Stimulated activated CD8-positive, alpha-beta memory T cell treated with anti-CD3 and anti-CD28 coated beads, Interleukin-7, amount 100 ng/mL, for 1 hour (primary cell): ENCODE measurements at places on chromosomes 1 and 21.

- DNase-seq = no peak
Observed at GRCh38 chr1:51324251-51325010, 5.9 kb downstream of the TTC39A start.

- no peak for DNase-seq
Observed at GRCh38 chr1:221724931-221725605, 16.8 kb downstream of the DUSP10 start.

- DNase-seq = no peak
Observed at GRCh38 chr1:8493916-8494540, 176.1 kb downstream of the SLC45A1 start.

DNA sequence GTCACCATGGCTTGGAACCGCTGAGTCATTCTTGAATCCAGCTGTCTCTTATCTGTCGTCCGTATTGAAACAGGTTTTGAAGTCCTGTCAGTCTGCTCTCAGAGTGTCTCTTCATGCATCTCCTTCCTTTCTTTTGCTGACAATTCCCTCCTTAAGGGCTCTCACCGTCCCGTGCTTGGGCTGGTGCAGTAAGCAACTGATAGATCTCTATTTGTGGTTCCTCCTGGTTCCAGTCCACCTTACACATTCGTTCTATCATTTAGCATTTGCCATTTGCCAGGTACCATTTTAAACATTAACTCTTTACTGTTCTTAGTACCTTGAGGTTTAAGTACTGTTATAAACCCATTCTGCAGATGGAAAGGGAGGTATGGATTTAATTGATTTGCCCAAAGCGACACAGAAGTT lies 88.9 kb downstream of the DYRK1A start:
- DNase-seq = no peak

GRCh38 chr1:156608036-156608674 lies 6.9 kb upstream of the GPATCH4 start:
- no peak for DNase-seq

GRCh38 chr1:231214918-231215680 lies 25.9 kb upstream of the GNPAT start:
- no peak for DNase-seq

- no peak for DNase-seq
Observed at GRCh38 chr1:185610954-185611353, 123.2 kb upstream of the HMCN1 start.

DNA sequence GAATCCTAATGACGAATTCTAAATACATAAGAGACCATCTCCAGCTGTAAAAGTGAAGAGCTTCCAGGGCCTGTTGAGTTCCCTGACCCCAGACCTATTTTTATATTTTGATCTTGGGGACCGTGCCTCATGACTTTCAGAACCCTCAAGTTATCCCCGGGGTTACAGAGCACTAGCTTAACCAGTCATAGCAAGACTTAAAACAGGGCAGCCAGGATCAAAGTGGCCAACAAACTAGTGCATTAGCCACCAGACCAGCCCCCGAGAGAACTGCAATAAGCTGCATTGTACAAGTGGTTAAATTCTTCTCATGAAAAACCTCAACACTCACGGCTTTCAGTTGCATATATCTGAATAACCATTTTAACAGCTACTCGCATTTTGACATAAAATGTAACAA lies 183.0 kb downstream of the BARHL2 start:
- no peak for DNase-seq

DNA sequence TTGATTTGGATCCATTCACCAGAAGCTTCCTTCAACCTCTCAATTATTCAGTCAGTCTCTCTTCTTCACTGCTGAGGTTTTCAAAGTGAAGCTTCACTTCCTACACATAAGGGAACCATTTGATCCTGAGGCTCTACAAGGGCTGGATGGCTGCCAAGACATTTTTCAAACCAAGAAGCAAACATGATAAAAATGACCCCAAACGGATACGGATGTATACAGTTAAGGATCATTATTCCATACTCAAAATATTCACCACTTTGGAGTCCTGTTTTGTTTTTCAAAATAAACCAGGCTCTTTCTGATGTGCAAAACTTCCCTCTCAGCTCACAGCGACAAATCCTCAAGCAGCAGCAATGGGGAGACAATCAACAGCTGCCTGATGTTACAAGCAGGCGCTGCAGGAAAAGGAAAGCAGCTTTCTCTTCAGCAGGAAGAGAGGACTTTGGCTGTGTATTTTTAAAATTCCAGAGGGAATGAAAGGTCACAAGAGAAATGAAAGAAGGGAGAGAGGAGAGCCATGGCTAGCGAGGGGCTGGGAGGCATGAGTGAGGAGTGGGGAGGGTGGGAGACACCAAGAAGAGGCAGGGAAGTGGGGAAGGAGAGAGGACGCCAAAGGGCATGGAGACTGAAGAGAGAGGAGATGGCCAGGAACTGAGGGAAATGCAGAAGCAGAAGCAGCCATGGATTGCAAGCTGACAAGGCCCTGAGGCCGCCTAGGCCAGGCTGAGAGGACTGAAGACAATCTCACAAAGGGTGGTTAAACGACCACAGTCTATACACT lies 145.4 kb downstream of the SLC45A1 start:
- no peak for DNase-seq

GRCh38 chr1:221149111-221149510 lies 269.9 kb downstream of the HLX start:
- no peak for DNase-seq

DNA sequence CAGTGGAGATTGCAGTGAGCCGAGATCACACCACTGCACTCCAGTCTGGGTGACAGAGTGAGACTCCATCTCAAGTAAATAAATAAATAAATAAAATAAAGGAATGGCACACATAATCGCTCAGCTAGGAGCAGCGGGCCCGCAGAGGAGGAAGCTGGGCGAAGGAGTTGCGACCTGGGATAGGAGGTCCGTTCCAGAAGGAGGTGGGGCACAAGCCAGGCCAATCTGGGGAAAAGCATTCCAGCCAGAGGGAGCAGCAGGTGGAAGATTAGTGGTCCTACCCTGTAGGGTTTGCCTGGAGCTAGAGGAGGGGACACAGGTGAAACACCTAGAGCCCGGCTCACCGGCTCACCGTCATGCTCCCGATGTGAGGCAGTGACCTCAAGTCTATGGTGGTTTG lies 40.3 kb upstream of the CASZ1 start:
- no peak for DNase-seq

DNA sequence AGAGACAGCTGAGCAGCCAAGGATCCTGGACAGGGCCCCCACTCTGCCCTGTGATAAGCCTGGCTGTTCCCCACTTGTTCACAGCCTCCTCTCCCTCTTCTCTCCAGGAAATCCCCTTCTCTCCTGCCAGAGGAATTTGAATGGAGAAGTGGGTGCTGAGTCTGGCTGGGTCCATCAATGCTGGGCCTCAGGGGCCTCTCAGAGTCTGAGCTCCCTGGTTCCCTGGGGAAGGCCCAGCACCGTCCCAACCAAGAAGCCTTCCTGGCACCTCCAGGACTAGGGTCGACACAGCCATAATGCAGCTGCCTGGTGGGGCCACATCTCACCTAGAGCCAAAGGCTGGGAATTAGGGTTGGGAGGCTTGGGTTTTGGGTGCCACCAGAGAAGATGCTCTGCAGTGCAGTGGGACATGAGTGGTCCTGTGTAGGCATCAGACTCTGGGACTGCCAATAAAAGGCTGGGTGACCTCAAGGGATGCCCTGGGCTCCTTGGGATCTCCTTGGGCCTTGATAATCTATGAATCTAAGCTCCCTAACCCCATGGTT lies 2.5 kb downstream of the MYBPH start:
- DNase-seq = no peak

GRCh38 chr1:29626066-29626465 lies 389.7 kb downstream of the PTPRU start:
- no peak for DNase-seq

DNA sequence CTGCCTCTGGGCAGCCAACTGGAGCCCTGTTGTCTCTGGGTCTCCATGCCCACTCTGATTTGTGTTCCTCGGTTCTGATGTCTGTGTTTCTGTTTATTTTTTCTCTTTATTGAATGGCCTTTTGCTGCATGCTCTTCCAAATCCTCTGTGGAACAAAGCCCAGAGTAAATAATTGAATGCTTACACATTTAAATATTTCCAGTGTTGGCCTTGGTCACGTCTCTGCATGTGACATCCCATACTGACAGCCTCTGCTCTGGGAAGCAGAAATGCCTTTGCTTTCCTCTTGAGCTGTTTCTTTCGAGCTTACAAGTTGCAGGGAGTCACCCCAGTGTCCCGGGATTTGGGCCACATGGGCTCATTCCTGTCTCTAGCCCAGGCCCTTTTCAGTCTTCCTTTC lies 267.9 kb downstream of the PTPRU start:
- DNase-seq = no peak

- no peak for DNase-seq
Observed at GRCh38 chr1:109963864-109964263, 20.7 kb upstream of the AHCYL1 start.

GRCh38 chr1:39957299-39958015 lies 2.5 kb downstream of the MFSD2A start:
- DNase-seq = no peak

DNA sequence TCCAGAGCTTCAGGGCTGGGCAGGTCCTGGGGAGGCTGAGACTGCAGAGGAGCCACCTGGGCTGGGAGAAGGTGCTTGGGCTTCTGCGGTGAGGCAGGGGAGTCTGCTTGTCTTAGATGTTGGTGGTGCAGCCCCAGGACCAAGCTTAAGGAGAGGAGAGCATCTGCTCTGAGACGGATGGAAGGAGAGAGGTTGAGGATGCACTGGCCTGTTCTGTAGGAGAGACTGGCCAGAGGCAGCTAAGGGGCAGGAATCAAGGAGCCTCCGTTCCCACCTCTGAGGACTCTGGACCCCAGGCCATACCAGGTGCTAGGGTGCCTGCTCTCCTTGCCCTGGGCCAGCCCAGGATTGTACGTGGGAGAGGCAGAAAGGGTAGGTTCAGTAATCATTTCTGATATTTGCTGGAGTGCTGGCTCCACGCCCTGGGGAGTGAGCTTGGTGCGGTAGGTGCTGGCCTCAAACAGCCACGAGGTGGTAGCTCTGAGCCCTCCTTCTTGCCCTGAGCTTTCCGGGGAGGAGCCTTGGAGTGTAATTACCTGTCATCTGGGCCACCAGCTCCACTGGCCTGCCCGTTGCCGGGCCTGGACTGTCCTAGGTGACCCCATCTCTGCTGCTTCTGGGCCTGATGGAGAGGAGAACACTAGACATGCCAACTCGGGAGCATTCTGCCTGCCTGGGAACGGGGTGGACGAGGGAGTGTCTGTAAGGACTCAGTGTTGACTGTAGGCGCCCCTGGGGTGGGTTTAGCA lies 9.3 kb downstream of the MYBPH start:
- DNase-seq = no peak

DNA sequence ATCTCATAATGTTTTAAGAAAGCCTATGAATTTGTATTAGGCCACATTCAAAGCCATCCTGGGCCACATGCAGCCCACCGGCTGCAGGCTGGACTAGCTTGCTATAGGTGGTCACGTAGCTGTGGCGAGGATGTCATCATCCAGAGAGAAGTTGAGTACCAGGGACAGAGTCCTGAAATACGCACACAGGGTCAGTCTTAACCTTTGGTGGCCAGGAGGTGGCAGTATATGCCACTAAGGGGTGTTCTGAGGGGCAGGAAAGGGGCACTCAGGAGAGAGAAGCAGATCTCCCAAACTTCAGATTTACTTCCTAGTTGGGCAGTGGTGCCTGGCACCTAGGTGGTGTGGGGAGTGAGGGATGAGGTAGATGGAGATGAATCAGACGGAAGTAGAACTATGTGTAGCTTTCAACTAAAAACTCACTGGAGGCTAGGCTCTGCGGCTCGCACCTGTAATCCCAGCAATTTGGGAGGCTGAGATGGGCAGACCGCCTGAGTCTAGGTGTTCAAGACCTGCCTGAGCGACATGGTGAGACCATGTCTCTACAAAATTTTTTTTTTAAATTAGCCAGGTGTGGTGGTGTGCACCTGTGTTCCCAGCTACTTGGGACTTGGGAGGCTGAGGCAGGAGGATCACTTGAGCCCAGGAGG lies 16.3 kb upstream of the CDK18 start:
- DNase-seq = no peak

- no peak for DNase-seq
Observed at GRCh38 chr1:6667139-6667538, 34.5 kb downstream of the DNAJC11 start.

GRCh38 chr1:243818978-243819377 lies 31.1 kb downstream of the AKT3 start:
- DNase-seq = no peak

- DNase-seq = no peak
Observed at GRCh38 chr1:212967801-212968200, 17.5 kb downstream of the VASH2 start.

DNA sequence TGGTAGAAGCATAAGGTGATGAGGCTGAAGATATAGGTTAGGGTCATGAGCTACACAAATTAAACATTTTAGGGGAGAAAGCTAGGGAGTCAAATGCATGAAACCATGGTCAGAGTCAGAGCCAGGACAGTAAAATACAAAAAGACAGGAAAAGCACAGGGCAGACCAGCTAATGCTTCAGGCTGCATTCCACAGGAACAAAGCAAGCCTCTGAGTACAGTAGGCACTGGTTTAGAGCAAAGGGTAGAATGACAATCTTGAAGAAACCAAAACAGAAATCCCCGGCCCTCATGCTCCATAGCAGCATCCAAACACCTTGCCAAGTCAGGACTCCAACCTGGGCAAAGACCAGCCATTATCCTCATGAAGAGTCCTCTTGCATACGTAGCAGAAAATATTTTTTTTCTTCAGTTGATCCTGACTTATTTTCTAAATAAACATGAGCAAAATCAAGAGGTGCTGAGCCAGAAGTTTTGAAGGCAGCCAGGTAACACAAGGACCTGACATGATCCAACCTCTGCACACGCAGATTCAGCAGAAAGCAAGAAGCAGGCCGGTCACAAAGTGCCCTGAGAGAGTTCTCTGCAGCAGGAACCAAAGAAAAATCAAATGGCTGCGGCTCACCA lies 273.1 kb downstream of the TTLL7 start:
- DNase-seq = no peak

- no peak for DNase-seq
Observed at GRCh38 chr1:183872403-183872802, 67.5 kb downstream of the RGL1 start.

DNA sequence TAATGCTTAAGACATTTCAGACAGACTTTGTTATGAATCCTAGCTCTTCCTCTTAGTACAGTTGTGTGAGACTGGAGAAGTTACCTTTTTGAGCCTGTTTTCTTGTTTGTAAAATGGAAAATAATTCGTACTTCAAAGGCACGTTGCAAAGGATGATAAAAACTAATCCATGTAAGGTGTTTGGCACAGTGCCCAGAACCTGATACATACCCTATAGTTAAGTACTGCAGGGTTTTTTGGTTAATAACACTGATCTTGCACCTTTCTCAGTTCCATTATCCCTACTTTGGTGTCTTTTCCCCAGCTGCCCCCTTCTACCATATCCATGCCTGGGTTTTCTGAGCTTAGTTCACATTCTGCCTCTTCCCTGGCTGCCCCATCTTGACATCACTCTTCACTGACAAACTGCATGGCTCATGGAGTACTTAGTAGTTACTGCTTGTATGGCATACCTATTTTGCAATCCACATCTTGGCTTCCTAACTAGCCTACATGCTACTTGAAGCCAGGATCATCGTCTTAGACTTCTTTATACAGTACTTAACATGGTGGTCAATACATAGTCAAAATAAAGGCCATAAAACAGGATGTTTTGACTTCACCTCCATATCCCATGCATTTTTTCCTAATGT lies 10.1 kb downstream of the CCDC185 start:
- DNase-seq = no peak

GRCh38 chr21:33396951-33397350 lies 6.3 kb upstream of the IFNGR2 start:
- DNase-seq = no peak

- DNase-seq = no peak
Observed at GRCh38 chr1:8097908-8098307, 71.8 kb upstream of the ERRFI1 start.

GRCh38 chr1:2961661-2962060 lies 59.6 kb upstream of the ACTRT2 start:
- no peak for DNase-seq

GRCh38 chr1:53621144-53621543 lies 117.8 kb downstream of the GLIS1 start:
- no peak for DNase-seq
